RWPE2 (cell line): ENCODE measurements at places on chromosomes 2 and 18.

- no peak for DNase-seq
These were observed 51.3 kb upstream of the SPP2 start for GRCh38 chr2:233999182-233999581.

GRCh38 chr2:188604579-188604978 is 312.9 kb downstream of the GULP1 start:
- no peak for DNase-seq

GRCh38 chr2:222774941-222775340 is 85.9 kb upstream of the ACSL3 start:
- DNase-seq = no peak

DNA sequence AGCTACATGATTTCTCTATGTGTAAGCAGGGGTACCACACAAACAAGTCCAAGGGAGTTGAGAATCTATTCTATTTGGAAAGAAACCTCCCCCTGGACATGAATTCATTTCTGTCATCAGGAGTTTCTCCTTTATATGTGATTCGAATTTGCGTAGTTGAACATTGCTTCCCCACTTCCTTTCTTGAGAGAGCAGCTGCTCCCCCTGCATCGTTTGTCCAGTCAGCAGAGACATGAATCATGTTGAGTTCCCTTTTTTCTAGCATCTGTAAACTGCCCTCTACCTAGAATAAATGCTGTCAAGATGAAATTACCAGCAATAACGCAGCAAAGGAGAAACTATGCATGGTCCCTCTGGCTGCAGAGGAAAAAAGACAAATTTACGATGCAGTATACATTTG is 73.8 kb downstream of the KIF5C start:
- DNase-seq = no peak

GRCh38 chr2:17455343-17455742 is 62.9 kb downstream of the RAD51AP2 start:
- DNase-seq = no peak

DNA sequence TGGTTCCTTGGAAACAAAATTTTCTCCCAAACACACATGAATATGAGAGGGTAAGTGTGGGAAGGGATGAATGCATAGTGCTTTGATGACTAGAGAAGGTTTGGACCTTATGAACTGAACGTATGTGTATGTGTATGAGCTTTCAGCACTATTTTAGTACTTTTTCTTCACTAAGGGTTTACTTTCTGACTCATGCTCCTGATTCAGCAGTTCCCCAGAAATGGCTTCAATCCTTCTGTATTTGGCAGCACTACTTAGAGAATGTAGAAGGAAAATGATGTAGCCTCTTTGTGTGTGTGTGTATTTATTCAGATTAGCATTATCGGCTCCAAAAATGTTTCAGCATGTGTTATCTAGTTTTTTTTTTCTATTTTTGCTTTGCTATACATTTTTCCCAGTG is 22.2 kb downstream of the KCNJ3 start:
- DNase-seq = no peak

DNA sequence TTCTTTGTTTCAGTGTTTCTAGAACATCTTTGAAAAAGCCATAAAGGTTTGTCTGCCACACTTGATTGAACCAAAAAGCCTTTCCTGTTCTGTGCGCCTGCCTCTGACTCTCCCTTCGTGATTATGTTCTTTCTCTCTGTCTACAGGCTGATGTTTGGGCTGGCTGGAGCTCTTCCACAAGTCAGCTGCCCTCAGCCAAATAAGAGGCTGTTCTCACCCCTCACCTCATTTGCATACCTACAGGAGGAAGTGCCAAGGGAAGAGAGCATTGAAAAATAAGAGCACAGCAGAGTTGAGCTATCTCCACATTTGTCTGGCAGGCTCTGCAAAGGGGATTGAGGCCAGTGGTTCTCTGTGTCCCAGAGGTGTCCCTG is 15.8 kb downstream of the INPP5D start:
- DNase-seq = no peak

DNA sequence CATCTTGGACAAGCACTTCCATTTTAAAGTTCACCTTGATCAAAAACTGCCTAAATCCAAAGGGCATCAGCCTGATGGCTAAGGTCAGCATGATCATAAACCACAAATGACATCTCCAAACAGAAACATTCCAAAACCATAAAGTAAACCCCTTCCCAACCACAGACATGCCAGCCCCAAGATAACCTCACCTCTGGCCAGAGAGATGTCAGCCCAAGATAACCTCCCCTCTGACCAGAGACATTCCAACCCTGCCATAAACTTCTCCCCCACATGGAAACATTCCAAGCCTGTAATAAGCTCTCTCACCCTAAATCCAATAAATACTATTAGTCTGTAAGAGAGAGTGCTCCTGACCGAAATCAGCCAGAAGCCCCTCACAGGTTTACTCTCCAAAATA is 18.6 kb upstream of the MARCO start:
- no peak for DNase-seq

DNA sequence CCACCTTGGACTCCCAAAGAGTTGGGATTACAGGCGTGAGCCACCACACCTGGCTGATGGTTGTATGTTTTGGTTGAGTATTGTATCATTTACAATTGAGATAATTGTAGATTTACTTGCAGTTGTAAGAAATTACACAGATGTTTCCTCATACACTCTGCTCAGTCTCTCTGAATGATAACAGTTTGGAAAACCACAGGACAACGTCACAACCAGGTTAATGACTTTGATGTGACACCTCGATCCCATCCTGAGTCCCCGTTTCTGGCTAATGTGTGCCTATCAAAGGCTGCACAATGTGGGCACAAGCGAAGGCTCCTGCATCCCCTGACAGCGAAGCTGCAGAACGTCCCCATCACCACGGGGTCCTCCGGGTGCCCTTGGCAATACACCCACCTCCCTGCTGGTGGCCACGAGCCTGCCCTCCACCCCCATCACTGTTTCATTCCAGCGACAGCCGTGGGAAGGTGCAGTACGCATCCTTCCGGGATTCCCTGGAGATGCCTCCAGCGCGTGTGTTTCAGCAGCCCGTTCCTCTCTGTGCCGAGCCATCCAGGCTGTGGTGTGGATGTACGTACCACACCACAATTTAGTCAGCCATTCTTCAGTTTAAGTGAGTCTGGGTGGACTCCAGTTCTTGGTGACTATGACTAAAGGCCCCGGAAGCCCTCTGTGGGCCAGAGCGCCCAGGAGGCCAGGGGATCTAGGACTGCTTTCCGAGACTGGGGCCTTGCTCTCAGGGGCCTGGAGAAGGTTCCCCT is 4.3 kb upstream of the PDCD1 start:
- DNase-seq = no peak

GRCh38 chr2:63654959-63655358 is 66.2 kb downstream of the MDH1 start:
- DNase-seq = no peak

- no peak for DNase-seq
These were observed 17.7 kb downstream of the MAP2 start for GRCh38 chr2:209441541-209441940.

DNA sequence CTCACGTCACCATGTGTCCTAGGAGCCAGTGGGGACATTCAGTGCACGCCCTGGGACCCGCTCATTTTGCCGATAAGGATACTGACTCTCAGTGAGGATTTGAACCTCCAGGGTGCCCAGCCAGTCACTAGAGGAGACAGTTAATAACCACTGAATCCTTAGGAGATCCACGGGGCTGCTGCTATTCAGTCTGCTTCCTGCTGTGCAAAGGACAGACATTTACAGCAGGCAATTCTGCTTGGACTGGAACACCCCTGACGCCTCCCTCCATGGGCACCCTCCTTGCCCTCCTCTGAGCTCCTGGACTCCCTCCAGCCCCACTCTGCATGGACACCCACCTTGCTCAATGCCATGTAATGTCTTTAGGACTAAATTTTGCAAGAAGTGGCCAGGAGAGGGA is 265.5 kb downstream of the EIPR1 start:
- no peak for DNase-seq

DNA sequence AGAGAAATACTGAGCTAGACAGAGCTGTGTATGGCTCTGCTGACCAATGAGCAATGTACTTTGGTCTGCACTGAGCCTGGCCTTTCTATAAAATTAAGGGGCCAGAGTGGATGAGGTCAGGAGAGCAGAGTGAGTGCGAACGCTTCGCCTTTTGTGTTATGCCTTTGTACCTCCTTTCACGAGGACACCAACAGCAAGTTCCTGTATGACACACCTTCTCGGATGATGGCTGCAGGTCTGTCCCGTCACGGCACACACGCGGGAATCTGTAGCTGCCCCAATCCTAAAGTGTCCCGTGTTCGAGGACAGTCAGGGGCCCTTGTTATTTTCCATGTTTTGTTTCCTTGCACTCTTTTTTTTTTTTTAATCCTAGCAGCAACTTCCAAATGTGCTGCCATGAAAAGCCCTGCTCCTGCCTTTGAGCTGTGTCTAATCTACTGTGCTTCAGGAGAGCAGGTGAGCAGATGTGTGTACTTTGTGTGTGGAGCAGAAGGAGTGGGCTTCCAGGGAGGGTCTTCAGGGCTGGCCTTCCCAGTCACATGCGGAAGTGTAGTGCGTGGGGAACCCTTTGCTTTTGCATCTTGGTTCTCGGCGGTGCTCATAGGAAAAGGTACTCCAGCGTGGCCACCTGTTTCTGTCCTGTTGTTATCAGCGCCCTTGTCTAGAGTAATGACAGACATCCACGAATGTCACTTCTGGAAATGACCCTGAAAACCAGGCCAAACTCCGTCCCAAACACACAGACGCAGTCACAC is 213.2 kb downstream of the NDUFA10 start:
- no peak for DNase-seq

- no peak for DNase-seq
These were observed 93.4 kb upstream of the MEX3C start for GRCh38 chr18:51290860-51291259.

DNA sequence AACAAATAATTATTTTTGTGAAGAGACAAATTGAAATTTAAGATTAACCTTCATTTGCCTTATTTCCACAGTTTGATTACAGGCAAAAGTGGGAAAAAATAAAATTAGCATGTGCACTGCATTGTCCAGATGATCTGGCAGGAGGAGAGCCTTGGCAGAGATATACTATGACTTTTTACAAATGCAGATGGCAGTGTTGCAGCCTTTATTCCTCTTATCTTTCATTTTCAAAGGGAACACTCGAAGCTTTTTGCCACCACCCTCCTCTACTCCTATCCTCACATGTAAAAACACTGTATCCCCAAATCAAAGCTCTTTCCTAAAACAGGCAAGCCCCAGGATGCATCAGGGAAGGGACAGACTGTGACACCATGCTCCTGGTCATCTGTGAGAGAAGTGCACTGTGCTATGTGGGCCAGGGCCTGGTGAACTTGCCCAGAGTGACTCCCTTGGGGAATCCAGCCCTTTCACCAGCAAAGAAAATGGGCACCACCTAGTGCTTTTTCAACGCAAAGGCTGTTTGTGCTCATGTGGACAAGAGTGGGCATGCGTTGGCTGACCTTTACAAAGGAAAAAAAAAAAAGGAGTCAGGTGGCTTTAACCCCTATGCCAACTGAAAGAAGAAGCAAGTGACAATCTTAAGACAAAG is 74.7 kb upstream of the ETAA1 start:
- peak; percentile 45 for DNase-seq

- no peak for DNase-seq
These were observed 194.3 kb downstream of the GALNT1 start for GRCh38 chr18:35775887-35776286.

- no peak for DNase-seq
These were observed 35.4 kb downstream of the FBXO11 start for GRCh38 chr2:47870641-47871540.

DNA sequence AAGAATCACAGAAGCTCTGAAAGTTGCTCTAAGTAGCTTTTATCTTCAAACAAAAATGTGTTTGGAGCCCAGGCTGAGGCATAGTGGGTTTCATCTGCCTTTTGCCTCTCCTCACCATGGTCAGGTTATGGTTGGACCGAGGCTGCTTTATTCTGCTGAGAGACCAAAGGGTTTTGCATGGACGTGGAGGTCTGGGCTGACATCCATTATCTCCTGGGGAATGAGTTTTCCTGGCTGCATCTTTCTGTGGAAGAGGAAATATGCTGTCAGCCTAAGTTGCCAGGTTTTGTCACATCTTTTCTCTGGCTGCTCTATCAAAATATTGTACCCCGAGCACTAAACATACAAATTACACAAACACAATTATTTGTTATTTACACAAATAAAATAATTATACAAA is 223.2 kb downstream of the LDLRAD4 start:
- DNase-seq = no peak

DNA sequence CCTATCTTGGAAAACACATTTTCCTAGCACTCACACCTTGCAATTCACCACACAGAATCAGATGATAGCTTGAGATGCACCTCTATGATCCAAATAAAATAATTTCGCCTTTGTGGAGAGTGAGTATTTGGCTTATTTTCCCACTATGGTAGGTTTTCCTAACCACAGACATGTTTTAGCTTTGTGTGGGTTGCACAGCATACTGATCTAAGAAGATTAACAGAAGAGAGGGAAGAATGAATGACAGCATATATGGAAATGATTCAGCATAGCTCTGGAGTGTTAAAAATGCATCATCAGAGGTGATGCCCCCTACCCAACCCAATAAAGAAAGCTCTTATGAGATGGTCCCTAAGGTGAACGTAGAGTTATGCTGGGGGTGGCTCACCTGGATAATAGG is 72.5 kb downstream of the GCA start:
- DNase-seq = no peak

GRCh38 chr2:130843321-130843985 is 6.7 kb downstream of the ARHGEF4 start:
- DNase-seq = no peak

DNA sequence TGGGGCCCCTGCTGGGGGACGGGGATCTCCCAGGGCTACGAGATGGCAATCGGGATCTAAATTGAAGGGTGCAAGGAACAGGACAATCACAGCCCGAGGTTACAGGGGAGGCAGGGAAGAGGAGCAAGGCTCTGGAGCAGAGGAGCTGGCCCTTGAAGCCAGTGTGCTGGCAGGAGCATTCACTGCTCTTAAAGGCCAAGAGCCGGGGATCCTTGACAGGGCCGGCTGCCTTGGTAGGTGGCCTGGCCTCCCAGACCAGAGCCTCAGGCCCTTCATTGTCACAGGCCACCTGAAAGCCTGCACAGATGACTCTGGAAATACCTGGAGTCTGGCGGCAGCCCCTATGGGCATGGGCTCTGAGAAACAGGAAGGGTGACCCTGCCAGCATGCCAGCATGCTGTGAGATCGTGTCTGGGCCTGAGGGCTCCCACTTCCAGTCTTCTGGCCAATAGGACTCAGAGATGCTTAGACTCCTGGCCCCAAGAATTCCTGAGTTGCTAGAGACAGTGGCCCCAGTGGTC is 38.7 kb downstream of the PDIA6 start:
- no peak for DNase-seq

GRCh38 chr2:127525691-127526131 is 578 bp downstream of the IWS1 start:
- no peak for DNase-seq

- DNase-seq = no peak
These were observed 70.6 kb downstream of the SAP130 start for GRCh38 chr2:127957240-127957639.

DNA sequence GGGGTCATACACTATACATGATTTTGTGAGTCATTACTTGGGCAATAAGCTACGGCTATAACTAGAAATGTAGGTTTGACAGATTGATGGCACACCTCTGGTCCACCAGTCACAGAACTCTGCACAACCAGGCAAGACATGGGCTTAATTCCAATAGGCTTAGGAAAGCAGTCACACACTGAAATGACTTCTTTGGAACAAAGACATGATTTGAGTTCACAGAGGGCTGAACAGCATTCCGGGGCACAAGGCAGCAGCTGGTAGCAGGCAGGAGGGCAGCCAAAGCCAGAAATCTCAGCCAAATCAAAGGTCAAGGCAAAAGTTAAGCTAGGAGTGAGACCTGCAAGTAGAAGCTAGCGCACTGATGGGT is 27.4 kb downstream of the FABP1 start:
- no peak for DNase-seq
